ENCODE measurements at places on chromosomes 11 and 22.

GRCh38 chr11:74367881-74368280, 30.4 kb downstream of the PGM2L1 start:
- DNase-seq = no peak

DNA sequence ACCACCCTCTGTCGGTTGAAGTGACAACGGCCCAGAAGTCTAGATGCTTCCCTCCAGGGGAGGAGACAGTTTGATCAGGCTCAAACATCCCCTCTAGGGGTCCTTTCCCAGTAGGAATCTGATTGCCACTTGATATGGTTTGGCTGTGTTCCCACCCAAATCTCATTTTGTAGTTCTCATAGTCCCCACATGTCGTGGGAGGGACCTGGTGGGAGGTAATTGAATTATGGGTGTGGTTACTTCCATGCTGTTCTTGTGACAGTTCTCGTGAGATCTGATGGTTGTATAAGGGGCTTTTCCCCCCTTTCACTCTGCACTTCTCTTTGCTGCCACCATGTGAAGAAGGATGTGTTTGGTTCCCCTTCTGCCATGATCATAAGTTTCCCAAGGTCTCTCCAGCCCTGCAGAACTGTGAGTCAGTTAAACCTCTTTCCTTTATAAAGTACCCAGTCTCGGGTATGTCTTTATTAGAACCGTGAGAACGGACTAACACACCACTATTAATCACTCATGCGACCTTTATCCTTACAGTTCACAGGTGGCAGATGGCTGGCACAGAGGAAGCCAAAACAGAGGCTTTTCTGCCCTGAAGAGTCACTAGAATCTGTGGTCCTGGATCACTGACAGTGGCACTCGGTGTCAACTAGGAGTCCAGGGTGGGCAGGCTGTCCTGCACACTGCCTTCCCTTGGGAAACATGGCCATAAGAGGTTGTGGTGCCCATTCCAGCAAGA, 21.6 kb downstream of the ASPHD2 start:
- no peak for DNase-seq

GRCh38 chr11:75668451-75669297, at the start of gene MAP6:
Gene MAP6 (minus strand): TSS chr11:75669038. CDS start chr11:75668369, 669 bp downstream.
- DNase-seq = no peak

DNA sequence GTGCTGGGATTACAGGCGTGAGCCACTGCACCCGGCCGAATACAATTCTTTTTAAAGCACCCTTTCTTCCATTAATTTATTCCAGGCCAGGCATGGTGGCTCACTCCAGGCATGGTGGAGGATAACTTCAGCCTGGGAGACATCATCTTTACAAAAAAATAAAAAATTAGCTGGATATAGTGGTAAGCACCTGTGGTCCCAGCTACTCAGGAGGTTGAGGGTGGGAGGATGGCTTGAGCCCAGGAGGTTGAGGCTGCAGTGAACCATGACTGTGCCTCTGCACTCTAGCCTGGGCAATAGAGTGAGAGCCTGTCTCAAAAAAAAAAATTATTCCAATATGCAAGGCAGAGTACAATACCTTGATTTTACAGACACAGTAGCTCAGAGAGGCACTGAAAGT, 11.4 kb downstream of the TAGLN start:
- DNase-seq = no peak

- DNase-seq = no peak
Measured at GRCh38 chr11:17798716-17799115, 64.1 kb downstream of the KCNC1 start.

DNA sequence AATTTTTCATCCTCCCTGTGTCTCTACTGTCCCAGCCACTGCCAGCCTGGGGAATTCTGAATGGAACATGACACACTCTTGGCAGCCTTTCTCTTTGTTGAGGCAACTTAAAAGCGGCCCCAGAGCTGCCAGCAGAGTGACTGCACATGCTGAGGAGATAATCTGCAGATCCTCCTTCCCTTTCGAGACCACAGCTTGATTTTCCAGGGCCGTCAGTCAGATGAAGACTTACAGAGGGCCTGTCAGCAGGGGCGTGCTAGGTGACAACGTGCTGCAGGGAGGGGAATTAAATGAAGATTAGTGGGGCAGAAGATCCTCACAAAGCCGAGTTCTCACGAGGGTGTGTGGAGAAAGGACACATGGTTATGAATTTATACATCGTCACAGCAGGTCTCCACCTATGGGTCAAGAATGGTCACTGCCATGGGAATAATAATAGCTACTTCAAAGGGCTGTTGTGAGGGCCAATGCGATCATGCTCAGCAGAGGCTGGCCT, 193.5 kb upstream of the PITPNB start:
- no peak for DNase-seq

Data from CD4-positive, alpha-beta T cell treated with Interleukin-12 subunit alpha and Interleukin-12 subunit beta, for 1 hour (primary cell).